ENCODE measurements at places on chromosomes 7 and 10. TPM values are rescaled to one million over a fixed set of nuclear protein-coding genes. Genes with fewer than 3 reads are reported as not detected.

SHLD2 gene
- 39.7 TPM for polyA plus RNA-seq

DRGX gene
- not detected for polyA plus RNA-seq

DGKI gene
- polyA plus RNA-seq = 2.0 TPM

DNA sequence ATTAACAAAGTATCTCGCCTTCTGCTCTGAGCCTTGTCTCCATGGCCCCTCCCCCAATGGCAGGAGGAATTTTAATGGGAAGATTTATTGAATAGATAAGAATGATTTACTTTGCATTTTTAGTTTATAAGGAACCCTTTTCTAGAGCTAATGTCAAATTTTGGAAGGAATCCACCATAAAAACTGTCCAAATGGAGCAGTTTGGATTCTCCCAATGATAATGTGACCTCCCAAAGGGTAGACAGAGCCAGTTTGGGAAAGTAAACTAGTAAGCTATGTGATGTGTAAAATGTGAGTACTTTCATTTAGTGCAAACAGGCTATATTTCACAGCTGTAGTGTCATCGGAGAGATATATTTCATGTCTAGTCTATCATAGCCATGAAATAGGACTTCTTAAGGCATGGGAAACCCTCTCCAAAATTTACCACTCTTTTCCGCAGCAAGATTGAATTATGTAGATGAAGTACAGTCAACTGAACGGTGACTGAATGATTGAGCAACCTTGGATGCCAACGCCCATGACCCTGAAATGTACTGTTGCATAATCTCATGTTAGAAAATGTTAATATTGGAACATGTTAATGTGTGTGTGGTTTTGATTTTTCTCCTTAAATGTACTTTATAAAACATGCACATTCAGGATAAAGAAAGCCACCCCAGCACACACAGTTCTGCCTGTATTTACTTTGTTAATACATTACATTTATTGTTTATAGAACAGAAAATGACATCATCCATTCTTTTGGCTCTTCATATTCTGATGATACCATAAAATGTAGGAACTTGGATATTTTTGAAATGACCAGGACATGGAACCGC lies 140.6 kb downstream of the NRP1 start:
- DNase-seq = no peak

- DNase-seq = no peak
Measured at GRCh38 chr7:105151152-105151551, 137.1 kb downstream of the KMT2E start.

DNA sequence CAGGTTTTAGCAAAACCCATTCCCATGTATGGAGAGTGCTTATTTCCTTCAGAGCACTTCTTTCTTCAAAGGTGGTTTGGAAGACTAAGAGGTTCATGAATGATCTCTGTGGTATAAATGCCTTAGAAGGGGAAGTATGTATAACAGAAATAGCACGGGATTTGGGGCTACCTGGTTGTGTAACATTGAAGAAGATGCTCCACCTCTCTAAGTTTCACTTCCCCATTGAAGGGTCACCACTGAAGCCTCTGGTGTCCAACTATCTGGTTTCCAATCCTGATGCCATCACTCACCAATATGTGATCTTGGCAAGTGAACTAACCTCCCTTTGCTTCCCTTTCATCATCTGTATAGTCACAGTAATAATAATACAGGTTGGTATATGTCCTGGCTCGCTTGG lies 37.2 kb downstream of the CYCS start:
- no peak for DNase-seq

DNA sequence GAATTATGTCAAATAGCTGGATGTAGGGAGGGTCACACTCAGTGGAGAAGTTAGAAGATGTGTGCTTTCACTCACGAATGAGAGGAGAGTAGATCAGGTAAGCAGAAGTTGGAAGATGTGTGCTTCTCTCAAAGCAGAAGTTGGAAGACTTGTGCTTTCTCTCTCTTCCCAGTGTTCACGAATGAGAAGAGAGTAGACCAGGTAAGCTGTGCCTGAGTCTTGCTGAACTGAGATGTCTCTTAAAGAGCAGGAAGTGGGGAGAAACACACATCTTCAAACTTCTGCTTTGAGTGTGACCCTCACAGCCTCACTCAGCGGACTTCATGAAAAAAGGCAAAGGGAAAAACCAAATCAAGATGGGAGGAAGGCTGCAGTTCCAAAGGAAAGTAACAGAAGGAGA lies 7.0 kb upstream of the TMEM243 start:
- no peak for DNase-seq

- no peak for DNase-seq
Measured at GRCh38 chr7:151322906-151323305, 18.7 kb upstream of the NUB1 start.

DNA sequence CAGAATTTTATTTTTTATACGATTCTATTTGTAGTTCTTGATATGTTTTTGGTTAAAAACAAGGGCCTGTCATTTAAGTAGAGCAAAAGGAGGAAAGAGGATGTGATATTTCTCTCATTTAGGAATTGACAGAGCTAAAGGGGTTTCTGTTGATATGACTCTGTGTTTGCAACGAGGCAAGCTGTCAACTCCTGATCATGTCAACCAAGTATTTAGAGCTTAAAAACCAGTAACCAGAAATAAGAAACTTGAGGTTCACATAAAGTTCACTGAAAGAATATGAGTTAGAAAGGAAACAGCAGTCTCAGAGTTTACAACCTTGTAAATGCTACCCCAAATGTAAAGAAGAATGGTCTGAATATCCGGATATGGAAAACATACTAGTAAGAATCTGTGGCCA lies 434.2 kb downstream of the PARD3 start:
- no peak for DNase-seq

- DNase-seq = no peak
Measured at GRCh38 chr10:72306215-72306760, 32.6 kb downstream of the DDIT4 start.

GRCh38 chr7:20927976-20928375 lies 141.3 kb upstream of the SP8 start:
- no peak for DNase-seq

- no peak for DNase-seq
Measured at GRCh38 chr10:123599366-123599849, 66.7 kb upstream of the GPR26 start.
